ENCODE measurements at places on chromosomes 3 and 15.
A peak's percentile ranks its signal among the peaks of the same experiment; 100 is the strongest.

DNA sequence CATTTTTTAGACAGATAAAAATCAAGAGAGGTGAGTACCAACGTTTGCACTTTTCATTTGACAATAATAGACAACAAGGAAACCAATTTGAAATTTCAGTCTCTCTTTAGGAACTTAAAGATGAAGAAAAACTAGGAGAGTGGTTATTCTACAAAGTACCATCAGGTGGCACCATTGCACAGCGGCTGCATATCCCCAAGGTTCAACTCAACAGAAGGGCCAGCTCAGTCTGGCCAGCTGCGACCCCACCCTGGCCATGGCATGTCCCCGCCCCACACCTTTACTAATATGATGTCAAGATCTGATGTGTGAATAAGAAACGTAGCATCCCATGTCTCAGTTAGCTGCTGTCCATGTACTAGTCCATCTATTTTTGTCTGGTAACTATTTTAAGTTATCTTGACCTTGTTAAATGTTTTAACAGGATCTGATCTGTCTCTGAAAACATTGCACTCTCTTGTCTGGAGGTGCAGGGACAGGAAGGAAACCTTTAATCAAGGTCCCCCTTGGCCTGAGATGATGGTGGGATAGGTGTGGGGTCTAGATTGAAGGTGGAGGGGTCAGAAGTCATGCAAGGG, 35.5 kb upstream of the CGNL1 start:
- no peak for DNase-seq

DNA sequence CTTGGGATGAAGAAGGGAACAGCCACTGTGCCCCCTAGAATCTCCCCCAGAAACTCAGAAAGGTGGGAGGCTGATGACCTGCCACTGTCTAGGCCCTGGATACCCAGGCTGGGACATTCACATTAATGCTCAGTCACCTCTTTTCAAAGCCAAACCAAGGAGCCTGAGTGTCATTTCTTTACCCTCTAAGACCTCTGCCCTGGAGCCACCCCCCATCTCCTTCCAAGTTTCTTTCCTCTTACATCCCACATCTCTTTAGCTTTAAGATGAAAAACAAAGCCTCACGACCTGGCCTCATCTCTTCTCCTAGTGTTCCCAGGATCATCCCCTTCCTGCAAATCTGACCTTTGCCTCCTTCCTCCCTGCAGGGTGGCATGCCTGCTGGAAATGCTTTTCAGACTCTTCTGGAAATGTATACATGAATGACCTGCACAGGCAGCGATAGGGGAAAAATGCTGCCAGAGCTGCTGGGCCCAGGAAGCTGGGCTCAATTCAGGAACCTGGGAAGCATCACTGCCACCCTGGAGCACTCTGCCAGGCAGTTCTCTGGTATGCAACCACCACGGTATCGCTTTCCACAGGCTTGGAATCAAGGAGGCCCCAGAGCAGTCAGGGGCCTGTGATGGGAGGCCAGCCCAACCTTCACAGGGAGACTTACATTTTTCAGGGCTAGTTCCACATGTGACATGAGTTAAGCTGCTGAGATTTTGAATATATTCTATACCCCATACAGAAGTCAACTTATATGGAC, 67.6 kb downstream of the DAPK2 start:
- DNase-seq = no peak

DNA sequence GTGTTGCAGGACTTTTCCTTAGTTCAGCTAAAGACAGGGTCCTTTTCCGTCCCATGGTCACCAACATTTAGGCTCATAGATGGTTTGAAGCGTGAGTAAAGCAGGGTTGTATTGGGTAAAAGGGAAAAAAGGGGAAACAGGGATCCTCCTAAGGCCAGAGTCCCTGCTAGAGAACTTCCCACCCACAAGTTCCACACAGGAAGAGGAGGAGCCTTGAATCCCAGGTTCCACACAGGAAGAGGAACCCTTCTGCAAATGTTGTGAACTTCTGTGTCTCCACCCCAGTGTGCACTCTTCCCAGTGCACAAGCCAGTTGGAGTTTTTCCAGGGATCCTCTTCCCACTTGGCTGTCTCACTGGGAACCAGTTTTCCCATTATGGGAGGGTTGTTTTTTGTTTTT, 27.6 kb upstream of the ATP8B4 start:
- no peak for DNase-seq

DNA sequence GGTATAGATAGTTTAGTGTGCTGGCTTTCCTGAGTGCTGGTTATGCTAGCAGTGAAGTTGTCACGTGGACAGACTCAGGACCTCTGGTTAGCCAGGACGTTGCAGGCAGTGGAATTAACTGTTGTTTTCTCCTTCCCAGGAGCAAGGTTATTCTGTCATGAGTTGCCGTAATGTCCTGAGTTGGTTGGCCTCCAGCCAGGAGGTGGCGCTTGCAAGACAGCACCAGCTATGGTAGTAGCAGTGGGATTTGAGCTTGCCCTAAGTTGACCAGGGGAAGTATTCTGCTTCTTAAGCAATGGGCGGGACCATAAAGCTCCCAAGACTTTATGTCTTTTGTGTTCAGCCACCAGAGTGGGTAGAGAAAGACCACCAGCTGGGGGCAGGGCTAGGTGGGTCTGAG, 240.7 kb upstream of the DNAJC19 start:
- DNase-seq = no peak

- no peak for DNase-seq
These were observed 12.7 kb upstream of the LMCD1 start for GRCh38 chr3:8488877-8489276.

GRCh38 chr3:17023006-17023664, 138.4 kb downstream of the PLCL2 start:
- DNase-seq = peak; percentile 6

Data from stimulated activated CD4-positive, alpha-beta T cell treated with anti-CD3 and anti-CD28 coated beads, Interleukin-1b, Interleukin-23, amount 100 ng/mL, for 4 hours (primary cell).